Activated naive CD4-positive, alpha-beta T cell treated with anti-CD3 and anti-CD28 coated beads, Interleukin-2, amount 50 U/mL, for 16 hours (primary cell): ENCODE measurements at places on chromosomes 7 and 10.

DNA sequence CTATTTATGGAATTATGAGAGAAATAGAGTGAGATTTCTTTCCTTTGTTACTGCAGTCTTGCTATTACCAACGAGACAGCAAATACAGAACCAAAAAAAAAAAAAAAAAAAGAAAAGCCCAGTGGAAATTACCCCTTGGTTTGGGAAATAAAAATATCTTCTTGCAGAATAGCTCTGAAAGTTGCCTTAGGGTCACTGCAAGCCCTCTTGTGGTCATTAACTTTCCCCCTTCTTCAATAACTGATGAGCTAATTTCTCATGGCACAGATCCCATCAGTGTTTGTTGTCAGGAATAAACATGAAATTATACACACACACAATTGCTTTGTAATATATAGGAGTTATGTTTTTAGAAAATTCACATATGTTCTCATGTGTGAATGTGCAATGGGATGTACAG lies 111.0 kb upstream of the FEZF1 start:
- no peak for DNase-seq

DNA sequence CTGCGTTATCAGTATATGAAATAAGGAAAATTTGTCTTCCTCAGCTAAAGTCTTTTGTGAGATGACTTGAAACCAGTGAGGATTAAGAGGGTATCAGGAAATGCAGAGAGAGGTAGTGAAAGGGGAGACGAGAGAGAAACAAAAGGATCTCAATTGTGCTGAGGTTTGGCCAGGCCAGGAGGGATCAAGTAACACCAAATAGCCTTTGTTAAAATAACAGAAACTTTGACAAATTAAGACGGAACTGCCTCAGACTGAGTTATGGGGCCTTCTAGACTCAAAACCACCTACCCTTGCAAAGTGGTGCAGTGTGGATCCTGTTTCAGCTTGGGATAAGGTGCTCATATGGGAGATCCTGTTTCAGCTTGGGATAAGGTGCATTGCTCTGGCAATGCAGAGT lies 263.1 kb downstream of the CREB5 start:
- no peak for DNase-seq

DNA sequence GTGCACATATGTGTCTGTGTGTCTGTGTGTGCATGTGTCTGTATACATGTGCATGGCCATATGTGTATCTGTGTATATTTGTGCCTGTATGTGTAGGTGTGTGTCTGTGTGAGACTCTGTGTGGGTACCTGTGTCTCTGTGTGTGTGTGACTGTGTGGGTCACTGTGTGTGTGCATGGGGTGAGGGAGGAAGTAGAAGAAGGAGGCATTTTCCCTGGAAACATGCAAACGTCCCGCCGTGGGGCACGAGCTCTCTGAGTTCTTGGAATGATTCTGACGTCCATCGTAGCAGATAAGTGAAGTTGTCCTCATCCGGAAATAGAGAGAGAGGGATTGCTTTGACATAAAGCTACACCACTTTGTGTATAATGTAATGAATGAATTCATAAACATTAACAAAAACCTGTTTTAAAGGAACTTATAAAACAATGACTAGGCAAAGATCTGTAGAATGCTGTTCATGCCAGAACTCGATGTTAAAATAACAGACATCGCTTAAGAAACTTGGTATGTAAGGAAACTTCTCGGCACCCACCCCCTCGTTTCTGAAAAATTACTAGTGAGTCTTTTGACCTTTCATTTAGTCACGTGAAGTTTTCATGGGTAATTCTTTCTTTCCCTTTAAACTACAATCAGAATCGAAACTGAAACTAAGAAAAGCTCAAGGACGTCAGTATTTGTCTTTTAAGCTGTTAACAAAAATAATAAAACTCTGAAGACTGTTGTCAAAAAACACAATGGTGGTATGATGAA lies 43.6 kb upstream of the KLF6 start:
- DNase-seq = peak; percentile 62

DNA sequence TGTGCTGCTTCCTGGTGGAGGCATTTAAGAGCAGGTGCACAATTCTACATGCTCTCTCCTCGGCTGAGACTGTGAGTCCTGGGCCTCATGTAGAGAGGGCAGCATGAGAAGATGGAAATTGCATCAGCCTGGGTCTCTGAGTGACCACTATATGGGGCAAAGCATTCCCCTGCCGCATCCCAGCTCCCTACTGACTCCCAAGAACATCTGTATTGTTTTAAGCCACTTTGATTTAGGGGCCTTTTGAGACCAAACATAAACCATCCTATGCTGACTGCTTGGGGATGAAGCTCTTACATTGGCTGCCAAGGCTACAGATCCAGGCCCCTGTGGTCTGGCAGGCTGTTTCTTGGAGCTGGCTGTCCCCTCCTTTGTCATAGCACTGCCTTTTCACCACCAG lies 101.3 kb upstream of the TBX20 start:
- DNase-seq = no peak

GRCh38 chr10:76868098-76868977 lies 769.3 kb downstream of the KCNMA1 start:
- DNase-seq = no peak

GRCh38 chr7:114548081-114548980 lies 133.7 kb downstream of the FOXP2 start:
- no peak for DNase-seq

DNA sequence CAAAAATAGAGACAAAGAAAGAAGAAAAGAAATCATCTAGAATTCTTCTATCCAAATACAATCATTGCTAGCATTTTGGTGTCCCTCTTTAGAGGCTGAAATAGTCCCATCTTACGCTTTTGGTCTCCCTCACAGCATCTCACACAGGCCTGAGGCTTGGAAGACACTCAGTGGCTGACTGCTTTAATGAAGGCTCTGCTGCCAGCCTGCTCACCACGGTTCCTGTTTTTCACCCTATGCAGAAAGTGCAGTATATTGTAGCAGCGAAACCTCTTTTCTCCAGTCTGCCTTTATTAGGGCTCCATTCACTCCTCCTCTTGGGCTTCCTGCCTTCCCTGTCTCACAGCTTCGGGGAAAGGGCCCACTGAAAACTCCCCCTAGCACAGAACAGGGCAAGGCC lies 102.2 kb downstream of the JCAD start:
- no peak for DNase-seq

GRCh38 chr10:123909866-123910265 lies 18.3 kb upstream of the CPXM2 start:
- no peak for DNase-seq

- DNase-seq = no peak
These were observed 65.4 kb upstream of the STK17A start for GRCh38 chr7:43517464-43517863.

DNA sequence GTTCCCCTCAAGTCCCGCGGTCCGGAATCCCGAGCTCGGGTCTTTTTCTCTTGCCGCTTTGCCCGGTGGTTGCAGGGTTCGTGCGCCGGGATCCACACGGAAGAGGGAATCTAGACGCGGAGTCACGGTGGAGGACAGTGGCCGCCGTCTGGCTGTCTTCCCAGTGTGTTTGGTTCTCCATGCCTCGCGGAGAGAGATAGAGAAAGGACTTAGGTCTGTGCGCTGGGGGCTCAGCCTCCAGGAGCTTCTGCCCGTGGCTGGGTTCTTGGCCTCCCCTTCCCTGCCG lies 1.6 kb downstream of the FFAR4 start:
- DNase-seq = no peak

DNA sequence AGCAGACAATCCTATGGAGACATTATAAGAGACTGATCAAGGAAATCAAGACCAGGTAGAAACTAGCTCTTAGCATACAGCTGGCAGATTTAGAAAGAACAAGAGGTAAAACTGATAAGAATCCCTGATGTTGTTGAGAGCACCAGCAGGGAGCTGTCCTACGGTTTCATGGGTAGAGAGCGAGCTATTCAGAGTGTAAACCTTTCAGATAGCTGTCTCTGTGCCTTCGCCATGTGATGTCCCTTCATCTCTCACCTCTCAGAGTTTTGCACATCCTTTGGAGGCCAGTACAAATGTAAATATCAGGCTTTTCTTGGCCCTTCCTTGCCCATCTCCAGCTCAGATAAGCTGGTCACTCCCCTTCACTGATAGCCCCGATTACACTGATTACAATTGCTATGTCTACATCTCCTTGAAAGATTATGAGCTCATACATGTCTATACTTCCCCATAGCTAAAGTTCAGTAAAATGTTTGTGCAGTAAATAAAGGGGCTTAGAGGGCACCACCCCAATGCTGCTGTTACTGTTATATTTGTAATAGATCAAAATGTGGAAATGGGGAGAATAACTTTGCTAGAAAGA lies 21.9 kb downstream of the THSD7A start:
- DNase-seq = no peak

- no peak for DNase-seq
These were observed 19.3 kb downstream of the CDHR3 start for GRCh38 chr7:105982388-105982787.

DNA sequence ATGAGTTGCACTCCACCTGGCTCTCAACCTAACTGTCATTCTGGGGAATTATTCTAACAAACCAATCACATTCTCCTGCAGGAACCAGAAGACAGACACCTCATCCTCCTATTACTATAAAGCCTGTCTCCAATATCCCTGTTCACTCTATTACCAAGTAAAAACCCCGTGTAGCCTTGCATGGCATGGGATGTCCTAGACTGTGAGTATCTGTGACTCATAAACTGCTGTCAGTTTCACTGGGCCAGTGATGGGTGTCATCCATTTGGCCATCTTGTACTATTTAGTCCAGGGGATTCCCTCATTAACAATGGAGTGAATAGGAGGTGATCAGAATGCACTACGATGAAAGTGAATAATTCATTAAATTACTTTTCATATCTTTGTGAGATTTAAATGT lies 608.7 kb downstream of the DNAJB9 start:
- no peak for DNase-seq

DNA sequence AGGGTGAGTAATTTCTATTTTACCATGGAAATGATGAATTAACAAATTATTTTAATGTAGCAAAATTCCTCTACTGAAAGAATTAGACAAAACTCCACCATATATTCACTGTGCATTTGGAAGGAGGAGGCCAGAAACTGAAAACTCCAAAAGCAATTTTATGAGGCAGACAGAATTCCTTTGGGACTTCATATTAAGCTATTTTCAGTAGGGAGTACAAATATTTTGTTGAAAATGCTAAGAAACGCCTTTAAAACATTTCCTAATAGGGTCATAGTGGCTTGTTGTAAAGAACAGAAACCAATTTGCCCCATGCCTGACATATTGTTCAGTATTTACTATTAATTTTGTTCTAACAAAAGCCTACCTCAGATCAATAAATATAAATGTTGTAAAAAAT lies 117.8 kb downstream of the TES start:
- DNase-seq = no peak

- no peak for DNase-seq
These were observed 261.1 kb upstream of the CSTF2T start for GRCh38 chr10:51960494-51960895.

- no peak for DNase-seq
These were observed 10.9 kb upstream of the PLAU start for GRCh38 chr10:73900064-73900463.

- DNase-seq = no peak
These were observed 180.2 kb upstream of the FZD8 start for GRCh38 chr10:35822316-35822715.

- no peak for DNase-seq
These were observed 38.7 kb upstream of the BNIP3 start for GRCh38 chr10:132020456-132020855.

DNA sequence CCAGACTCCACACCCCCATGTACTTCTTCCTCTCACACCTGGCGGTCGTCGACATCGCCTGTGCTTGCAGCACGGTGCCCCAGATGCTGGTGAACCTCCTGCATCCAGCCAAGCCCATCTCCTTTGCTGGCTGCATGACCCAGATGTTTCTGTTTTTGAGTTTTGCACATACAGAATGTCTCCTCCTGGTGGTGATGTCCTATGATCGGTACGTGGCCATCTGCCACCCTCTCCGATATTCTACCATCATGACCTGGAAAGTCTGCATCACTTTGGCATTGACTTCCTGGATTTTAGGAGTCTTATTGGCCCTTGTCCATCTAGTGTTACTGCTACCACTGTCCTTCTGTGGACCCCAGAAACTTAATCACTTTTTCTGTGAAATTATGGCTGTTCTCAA lies 4.8 kb downstream of the OR2A25 start:
- DNase-seq = no peak

DNA sequence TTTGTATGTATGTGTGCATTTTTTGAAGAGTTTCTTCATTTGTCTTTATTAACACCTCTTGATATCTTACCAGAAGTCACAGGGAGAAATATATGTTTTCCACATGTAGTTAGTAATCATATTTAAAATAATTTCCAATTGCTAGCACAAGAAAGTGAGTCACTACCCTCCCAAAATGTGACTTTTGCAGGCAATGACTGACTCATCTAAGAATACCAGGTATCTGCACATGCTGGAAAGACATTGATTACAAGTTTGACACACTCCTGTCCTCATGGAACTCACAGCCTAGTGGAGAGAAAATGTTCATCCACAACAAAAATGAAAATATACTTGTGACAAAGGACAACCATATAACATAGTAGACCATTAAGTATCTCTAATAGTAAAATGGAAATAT lies 82.9 kb downstream of the SEMA3D start:
- no peak for DNase-seq

DNA sequence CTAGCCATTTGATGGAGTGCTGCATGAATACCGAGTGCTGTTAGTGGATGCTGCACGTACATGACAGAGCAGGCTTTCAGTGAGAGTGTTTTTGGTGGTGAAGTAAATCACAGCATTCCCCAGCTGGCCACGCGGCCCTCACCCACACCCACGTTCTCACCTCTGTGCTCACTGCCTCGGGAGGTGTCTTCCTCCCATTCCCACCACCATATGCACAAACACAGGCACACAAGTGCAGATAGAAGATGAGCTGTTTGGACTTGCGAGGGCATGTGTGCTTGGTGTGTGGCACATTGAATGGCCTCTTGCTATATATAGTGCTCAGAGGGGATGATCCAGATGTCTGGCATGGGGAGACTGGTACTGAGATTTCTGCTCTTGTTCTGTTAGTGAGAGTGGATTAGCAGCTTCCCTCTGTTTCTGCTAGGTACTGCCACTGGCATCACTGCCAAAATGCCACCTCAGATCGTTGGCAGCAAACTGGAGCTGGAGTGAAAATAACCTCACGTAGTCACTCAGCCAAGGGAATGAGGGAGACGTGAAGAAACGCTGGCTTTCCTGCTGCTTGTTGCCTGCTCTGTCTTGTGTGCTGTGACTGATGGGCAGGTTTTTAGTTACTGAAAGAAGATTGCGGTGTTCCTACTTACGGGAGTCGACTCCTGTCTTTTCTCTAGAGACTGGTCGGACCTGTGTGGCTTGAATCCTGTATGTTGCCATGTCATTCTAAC lies 19.1 kb downstream of the DNAJB6 start:
- no peak for DNase-seq

GRCh38 chr7:23418046-23418445 lies 52.2 kb downstream of the IGF2BP3 start:
- no peak for DNase-seq
